ENCODE measurements at places on chromosomes 16 and 17. TPM values are rescaled to one million over a fixed set of nuclear protein-coding genes. Genes with fewer than 3 reads are reported as not detected.

Gene KRTAP9-2
- not detected for polyA plus RNA-seq

- peaks cover 3% of the 10 kb centered on the region for H3K4me1 ChIP-seq
- DNase-seq, result no peak
- no peak overlapping the region for H3K27ac ChIP-seq
- no peak overlapping the region for H3K4me3 ChIP-seq
- no peaks in the 10 kb centered on the region for H3K27me3 ChIP-seq
Measured at GRCh38 chr17:62948370-62948769, 17.7 kb upstream of the TANC2 start.

Gene C1QL1
- polyA plus RNA-seq, result not detected

Gene OR3A3
- not detected for polyA plus RNA-seq

Gene OMG
- polyA plus RNA-seq, result not detected

GRCh38 chr16:2386990-2387389 is 42.3 kb upstream of the CCNF start:
- H3K27me3 ChIP-seq, result no peaks in the 10 kb centered on the region
- DNase-seq, result no peak
- H3K27ac ChIP-seq, result no peak overlapping the region
- peaks cover 8% of the 10 kb centered on the region for H3K4me1 ChIP-seq
- H3K4me3 ChIP-seq, result no peak overlapping the region

GRCh38 chr16:22623351-22623781 is 112.7 kb downstream of the NPIPB5 start:
- H3K4me1 ChIP-seq, result peaks cover 42% of the 10 kb centered on the region
- H3K27me3 ChIP-seq, result no peaks in the 10 kb centered on the region
- no peaks in the 10 kb centered on the region for H3K36me3 ChIP-seq
- peak; percentile 33 for DNase-seq

DNA sequence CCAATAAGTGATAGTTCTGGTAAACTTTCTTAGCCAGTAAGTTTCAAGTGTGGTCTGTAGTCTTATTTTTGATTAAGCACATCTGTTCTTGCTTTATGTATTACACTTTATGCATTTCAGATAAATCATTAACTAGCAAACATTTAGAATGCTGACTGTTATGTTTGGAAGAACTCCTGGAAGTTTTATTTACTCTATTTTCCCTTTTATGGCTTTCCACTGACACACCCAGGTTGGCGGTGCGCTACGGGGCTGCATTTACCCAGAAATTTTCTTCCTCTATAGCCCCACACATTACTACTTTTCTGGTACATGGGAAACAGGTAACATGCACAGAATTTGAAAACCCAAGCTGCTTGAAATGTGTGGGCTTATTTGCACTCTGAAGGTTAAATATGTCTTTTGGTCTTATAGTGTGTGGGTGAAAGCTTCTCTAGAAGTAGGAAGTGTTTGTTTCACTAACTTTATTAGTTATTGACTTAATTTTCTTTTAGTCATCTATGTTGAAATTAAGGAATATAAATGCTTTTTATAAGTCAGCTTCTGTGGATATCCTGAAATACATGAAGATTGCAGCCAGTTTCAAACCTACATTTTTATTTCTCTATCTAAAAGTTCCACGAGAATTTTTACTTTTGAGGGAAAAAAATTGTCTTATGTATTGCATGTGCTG is 203.7 kb downstream of the PHKB start:
- peaks cover 9% of the 10 kb centered on the region for H3K36me3 ChIP-seq
- H3K27me3 ChIP-seq, result no peaks in the 10 kb centered on the region
- H3K27ac ChIP-seq, result no peak overlapping the region
- H3K4me3 ChIP-seq, result no peak overlapping the region
- H3K4me1 ChIP-seq, result no peaks in the 10 kb centered on the region

GRCh38 chr17:48427598-48427997 is 2.4 kb downstream of the SKAP1 start:
- H3K27me3 ChIP-seq, result peaks cover 32% of the 10 kb centered on the region
- H3K4me3 ChIP-seq, result no peak overlapping the region
- DNase-seq, result no peak
- H3K4me1 ChIP-seq, result peaks cover 3% of the 10 kb centered on the region

Gene DNAAF1
- polyA plus RNA-seq, result 0.01 TPM

- DNase-seq, result no peak
- no peak overlapping the region for H3K27ac ChIP-seq
- no peaks in the 10 kb centered on the region for H3K36me3 ChIP-seq
- H3K4me1 ChIP-seq, result no peaks in the 10 kb centered on the region
Measured at GRCh38 chr17:5864741-5865657, 205.2 kb upstream of the WSCD1 start.

- no peaks in the 10 kb centered on the region for H3K27me3 ChIP-seq
- DNase-seq, result no peak
- H3K4me1 ChIP-seq, result no peaks in the 10 kb centered on the region
- no peaks in the 10 kb centered on the region for H3K36me3 ChIP-seq
- H3K27ac ChIP-seq, result no peak overlapping the region
- no peak overlapping the region for H3K4me3 ChIP-seq
Measured at GRCh38 chr16:9422762-9423513, 331.5 kb downstream of the HAPSTR1 start.

- no peaks in the 10 kb centered on the region for H3K27me3 ChIP-seq
- no peak for DNase-seq
- H3K27ac ChIP-seq, result peak overlapping the region; percentile 40
- H3K4me3 ChIP-seq, result no peak overlapping the region
- no peaks in the 10 kb centered on the region for H3K36me3 ChIP-seq
Measured at GRCh38 chr17:66422186-66422585, 119.8 kb downstream of the PRKCA start.

- H3K27ac ChIP-seq, result no peak overlapping the region
- no peaks in the 10 kb centered on the region for H3K36me3 ChIP-seq
- H3K4me3 ChIP-seq, result no peak overlapping the region
- DNase-seq, result no peak
- no peaks in the 10 kb centered on the region for H3K4me1 ChIP-seq
- H3K27me3 ChIP-seq, result no peaks in the 10 kb centered on the region
Measured at GRCh38 chr16:74117798-74118197, 178.8 kb upstream of the PSMD7 start.

GRCh38 chr17:43556292-43556691 is 10.2 kb upstream of the ETV4 start:
- no peak overlapping the region for H3K4me3 ChIP-seq
- no peak for DNase-seq
- peak overlapping the region; percentile 29 for H3K27ac ChIP-seq
- peaks cover 23% of the 10 kb centered on the region for H3K4me1 ChIP-seq
- H3K27me3 ChIP-seq, result no peaks in the 10 kb centered on the region

Gene KCNAB3
- 2.0 TPM for polyA plus RNA-seq

Gene CYTH1
- 28.3 TPM for polyA plus RNA-seq

Gene CTRL
- polyA plus RNA-seq, result 0.33 TPM

GRCh38 chr17:39244600-39245570 is 19.1 kb upstream of the STAC2 start:
- DNase-seq, result peak; percentile 46
- H3K4me1 ChIP-seq, result peaks cover 3% of the 10 kb centered on the region
- peaks cover 2% of the 10 kb centered on the region for H3K36me3 ChIP-seq
- H3K27me3 ChIP-seq, result no peaks in the 10 kb centered on the region

Gene TMC5
- 0.19 TPM for polyA plus RNA-seq

- H3K27me3 ChIP-seq, result no peaks in the 10 kb centered on the region
- no peak for DNase-seq
- no peak overlapping the region for H3K27ac ChIP-seq
- H3K36me3 ChIP-seq, result no peaks in the 10 kb centered on the region
- H3K4me3 ChIP-seq, result no peak overlapping the region
Measured at GRCh38 chr16:9082422-9082821, 9.0 kb upstream of the HAPSTR1 start.

DNA sequence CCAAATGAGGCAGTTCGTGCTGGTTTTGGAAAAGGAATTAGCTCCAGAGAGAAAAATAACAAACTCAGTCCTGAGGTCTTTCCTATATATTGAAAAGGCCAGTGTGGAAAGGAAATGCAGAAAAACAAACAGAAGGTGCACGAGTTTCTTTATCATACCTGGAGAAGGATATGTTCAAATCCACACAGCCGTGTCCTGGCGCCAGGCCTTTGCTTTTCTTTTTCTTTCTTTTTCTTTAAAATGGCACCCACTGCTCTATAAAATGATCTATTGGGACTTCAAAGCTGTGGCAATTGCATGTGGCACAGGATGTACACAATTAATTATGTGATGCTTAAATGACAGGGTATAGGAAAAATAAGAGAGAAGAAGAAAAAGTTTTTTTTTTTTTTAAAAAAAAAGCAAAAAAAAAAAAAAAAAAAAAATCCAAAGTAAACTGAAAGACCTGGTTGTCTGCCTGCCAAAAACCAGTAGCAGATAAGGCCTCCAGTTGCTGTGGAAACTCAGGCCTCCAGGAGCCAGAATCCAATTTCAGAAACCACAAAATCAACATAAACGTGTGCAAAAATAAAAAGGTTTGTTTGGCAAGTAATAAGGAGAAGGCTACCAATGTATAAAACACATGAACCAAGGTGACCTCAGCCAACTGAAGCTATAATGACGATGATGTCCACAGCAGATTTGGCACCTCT is 957.6 kb upstream of the SOX9 start:
- H3K27ac ChIP-seq, result no peak overlapping the region
- H3K4me3 ChIP-seq, result no peak overlapping the region
- H3K36me3 ChIP-seq, result no peaks in the 10 kb centered on the region
- H3K4me1 ChIP-seq, result no peaks in the 10 kb centered on the region
